ENCODE measurements at places on chromosomes 16 and 17.

- DNase-seq, result no peak
Observed at GRCh38 chr17:57276621-57277020, 20.3 kb downstream of the MSI2 start.

GRCh38 chr16:77652399-77652798 is 69.9 kb upstream of the NUDT7 start:
- no peak for DNase-seq

DNA sequence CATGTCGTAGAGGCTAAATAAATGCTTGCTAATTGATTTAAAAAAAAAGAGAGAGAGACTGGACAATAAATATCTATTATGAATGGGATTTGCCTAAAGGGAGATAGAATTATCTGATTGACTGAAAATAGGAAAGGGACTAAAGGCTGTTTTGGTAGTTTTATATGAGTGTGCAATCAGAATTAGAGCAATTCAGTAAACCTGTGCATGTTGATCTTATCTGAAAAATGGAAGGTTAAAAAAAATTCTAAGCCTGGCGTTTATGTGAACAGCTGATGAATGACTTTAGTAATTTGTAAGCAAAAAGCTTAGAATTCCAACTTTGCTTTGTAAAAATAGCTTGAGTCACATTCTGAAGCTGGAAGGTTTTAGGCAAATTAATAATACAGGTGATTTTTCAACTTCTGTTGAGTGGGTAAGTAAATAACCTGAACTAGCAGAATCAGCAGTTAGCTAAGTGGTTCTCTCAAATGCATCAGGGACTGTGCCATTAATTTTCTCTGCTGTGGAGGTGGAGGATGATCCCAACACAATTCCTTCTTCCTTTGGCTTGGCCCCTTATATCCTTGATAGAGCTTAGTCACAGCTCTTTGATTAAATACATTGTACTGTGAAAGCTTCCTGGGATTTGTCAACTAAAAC is 254.4 kb downstream of the PHKB start:
- DNase-seq, result no peak

DNA sequence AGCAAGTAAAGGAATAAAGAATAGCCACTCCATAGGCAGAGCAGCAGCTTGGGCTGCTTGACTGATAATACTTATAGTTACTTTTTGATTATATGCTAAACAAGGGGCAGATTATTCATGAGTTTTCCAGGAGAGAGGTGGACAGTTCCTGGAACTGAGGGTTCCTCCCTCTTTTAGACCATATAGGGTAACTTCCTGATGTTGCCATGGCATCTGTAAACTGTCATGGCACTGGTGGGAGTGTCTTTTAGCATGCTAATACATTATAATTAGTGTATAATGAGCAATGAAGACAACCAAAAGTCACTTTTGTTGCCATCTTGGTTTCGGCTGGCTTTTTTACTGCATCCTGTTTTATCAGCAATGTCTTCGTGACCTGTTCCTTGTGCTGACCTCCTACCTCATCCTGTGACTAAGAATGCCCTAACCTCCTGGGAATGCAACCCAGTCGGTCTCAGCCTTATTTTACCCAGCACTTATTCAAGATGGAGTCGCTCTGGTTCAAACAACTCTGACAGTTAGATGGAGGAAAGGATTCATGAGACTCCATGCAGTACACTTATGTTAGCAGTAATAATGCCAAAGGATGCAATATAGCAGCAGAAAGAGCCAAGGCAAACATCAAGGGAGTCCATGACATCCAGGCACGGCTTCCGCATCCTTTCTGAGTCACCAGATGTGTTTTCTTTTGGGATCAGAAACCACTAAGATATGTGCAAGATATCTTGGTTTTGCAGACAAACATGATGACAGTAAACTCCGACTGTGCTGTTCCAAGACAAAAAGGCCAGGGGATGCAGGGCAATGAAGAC is 55.8 kb upstream of the B4GALNT2 start:
- DNase-seq, result no peak

DNA sequence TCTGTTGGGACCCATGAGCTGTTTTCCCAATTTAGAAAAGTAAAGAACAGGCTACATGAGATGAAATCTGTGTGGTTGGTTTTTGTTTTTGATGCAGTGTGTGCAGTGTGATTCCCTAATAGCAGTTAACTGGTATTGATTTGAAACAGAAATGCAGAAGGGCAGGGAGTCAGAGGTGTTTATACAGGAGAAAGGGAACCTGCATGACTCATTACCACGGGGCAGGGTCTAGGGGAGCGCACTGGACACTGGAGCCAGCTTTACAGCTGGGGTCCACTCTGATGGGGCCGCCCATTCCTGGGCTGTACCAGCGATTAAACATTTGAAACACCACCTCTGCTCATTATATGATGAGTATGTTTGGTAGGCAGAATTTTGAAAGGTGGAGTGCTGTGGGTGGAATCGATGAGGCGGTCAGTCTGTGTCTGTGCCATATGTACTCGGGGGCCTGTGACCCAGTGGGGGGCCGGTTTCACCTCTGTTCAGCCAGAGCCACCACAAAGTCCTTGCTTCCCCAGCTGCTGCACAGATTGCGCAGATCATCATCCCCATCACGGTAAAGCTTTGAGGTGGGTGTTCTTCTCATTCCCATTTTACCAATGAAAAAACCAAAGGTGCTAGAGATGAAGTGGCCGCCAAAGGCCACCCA is 142.5 kb downstream of the CMIP start:
- DNase-seq, result no peak

GRCh38 chr17:6551869-6552531 is 4.4 kb downstream of the PITPNM3 start:
- no peak for DNase-seq

DNA sequence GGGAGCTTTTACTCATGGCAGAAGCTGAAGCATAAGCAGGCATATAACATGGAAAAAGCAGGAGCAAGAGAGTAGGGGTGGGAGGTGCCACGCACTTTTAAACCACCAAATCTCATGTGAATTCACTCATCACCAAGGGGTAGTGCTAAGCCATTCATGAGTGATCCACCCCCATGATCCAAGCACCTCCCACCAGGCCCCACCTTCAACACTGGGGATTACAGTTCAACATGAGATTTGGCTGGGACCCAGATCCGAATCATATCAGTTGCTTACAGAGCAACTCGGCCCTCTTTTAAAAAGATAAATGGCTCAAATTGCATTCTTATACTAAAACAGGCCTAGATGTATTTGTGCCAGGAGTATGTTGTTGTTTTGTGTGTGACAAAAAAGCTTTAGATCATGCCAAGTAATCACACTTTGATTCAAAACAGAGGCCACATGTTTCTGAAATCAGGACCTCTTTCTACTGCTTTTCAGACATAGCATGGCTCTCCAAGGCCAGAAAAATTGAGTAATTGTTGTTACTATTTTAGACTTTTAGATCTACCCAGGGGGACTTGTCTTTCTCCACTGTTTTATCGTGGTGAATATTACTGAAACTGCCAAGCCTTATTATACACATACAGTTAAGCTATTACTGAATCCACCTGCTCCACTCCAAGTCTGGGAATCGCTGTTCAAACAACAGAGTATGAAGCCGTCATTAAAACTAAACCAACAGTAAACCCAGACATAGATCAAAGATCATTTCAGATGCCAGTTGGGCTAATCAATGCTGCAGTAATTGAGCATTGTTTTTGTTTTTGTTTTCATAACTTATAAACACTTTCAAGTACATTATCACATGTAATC is 163.3 kb downstream of the KCNJ2 start:
- no peak for DNase-seq

DNA sequence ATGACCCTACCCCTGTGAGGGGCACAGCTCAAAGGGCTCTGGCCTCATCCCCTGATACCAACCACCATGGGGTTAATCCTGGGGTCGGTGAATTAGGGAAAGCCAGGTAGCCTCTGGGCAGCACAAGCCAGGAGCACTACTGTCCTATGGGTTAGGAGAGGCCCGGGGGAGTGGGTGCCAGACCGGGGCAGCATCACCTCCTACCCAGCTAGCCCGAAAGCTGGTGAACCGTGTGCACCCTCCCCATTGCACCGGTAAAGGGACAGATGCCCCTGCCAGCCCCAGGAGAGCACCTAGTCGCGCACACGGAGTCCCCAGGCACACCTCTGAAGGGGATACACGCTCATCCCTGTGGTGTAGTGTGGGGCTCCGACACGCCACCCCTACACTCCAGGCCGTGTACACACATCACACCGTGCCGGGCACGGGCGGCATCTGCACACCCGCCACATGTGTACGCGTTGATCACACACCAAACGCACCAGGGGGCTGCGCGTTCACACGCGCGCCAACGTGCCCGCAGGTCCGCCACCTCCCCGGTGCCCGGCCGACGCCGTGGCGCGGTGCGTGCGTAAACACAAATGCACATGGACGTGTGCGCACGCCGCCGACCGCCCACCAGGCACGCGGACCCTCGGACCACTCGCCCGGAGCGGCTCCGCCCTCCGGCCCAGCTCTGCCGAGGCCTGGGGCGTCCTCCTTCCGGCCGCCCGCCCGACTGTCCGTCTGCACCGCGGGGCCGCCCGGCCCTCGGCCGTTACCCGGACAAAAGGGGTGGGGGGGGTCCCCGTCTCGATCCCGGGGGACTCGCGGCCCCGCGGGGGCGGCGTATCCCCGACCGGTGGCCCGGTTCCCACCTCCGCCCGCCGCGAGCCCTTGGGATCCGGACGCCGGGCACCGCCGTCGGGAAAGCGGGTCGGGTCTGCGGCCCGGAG is 785 bp downstream of the UBALD1 start:
- peak; percentile 60 for DNase-seq

GRCh38 chr16:30902029-30902972 is 5.9 kb downstream of the CTF1 start:
- DNase-seq, result peak; percentile 78

GRCh38 chr16:57485916-57486857 is at the start of gene DOK4:
Gene DOK4, minus strand, starts transcription at chr16:57486493. Its CDS starts 6,986 bp downstream, at chr16:57479507.
- DNase-seq, result peak; percentile 97

- no peak for DNase-seq
Observed at GRCh38 chr17:78592991-78593329, 15.8 kb upstream of the DNAH17 start.

- no peak for DNase-seq
Observed at GRCh38 chr16:17426451-17426850, 44.3 kb downstream of the XYLT1 start.

GRCh38 chr17:29116804-29117753 is 63.1 kb downstream of the MYO18A start:
- DNase-seq, result peak; percentile 71

- no peak for DNase-seq
Observed at GRCh38 chr17:57902117-57902799, 52.4 kb upstream of the MRPS23 start.

- DNase-seq, result no peak
Observed at GRCh38 chr17:33241390-33241789, 51.7 kb downstream of the ASIC2 start.

DNA sequence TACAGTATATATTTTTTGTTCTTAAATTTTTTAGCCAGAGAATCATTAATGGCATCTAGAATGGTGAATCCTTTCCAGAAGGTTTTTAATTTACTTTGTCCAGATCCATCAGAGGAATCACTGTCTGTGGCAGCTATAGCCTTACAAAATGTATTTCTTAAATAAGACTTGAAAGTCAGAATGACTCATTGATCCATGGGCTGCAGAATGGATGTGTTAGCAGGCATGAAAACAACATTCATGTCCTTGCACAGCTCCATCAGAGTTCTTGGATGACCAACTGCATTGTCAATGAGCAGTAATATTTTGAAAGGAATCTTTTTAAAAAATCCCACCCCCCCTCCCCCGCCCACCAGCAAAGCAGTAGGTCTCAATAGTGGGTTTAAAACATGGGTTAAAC is 51.4 kb downstream of the CACNG1 start:
- no peak for DNase-seq

GRCh38 chr17:76948726-76949342 is 80.6 kb downstream of the MGAT5B start:
- no peak for DNase-seq

- DNase-seq, result no peak
Observed at GRCh38 chr17:2113279-2113622, 58.3 kb downstream of the HIC1 start.

GRCh38 chr17:45260204-45260783 is 1.6 kb downstream of the SPATA32 start:
- no peak for DNase-seq

DNA sequence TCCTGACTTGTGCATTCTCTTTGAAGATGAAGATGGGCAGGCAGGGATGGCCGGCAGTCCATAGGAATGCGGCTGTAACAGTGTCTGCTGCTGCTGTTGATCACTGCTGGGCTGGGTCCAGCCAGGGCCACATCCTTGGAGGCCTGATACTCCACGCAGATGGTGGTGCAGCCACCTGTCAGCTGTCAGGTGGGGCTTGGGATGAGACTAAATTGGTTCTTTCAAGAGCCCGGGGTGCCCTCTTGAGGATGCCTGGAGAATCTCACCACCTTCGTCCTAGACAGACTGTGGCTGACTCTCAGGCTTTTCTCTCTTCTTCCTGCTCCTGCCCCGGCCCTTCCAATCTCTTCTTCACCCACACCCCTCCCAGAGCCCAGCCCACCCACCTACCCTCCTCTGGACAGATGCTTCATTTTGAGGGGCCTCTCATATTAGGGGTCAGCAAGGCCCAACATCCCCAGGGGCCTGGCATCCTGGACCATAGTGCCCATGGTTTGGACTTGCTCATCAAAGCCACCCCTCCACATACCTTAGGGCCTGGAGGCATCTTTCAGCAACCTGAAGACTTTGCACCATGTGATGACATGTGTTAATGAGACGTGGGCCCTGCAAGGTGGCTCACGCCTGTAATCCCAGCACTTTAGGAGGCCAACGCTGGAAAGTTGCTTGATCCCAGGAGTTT is 19.1 kb downstream of the OSBPL7 start:
- DNase-seq, result peak; percentile 60

GRCh38 chr17:41773190-41773588 is 13.3 kb downstream of the JUP start:
- no peak for DNase-seq

- DNase-seq, result no peak
Observed at GRCh38 chr17:46782250-46782953, 36.1 kb downstream of the WNT3 start.

DNA sequence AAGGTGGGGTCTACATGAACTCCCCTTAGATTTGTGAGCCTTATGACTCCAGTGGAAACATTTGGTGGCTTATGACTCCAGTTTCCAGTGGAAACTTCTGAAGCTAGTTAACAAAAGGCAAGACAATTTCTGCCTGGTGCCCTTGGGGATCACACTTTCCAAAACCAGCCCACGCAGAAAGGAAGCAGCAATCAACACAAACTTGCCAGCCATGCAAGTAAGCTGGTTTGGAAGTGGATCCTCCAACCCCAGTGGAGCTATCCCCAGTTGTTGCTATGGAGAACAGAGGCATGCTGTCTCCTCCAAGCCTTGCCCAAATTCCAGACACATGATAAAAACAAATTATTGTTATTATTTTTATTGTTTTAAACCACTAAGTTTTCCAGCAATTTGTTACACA is 130.9 kb downstream of the CDH11 start:
- DNase-seq, result no peak

- DNase-seq, result no peak
Observed at GRCh38 chr17:80007939-80008338, 27.7 kb downstream of the TBC1D16 start.

DNA sequence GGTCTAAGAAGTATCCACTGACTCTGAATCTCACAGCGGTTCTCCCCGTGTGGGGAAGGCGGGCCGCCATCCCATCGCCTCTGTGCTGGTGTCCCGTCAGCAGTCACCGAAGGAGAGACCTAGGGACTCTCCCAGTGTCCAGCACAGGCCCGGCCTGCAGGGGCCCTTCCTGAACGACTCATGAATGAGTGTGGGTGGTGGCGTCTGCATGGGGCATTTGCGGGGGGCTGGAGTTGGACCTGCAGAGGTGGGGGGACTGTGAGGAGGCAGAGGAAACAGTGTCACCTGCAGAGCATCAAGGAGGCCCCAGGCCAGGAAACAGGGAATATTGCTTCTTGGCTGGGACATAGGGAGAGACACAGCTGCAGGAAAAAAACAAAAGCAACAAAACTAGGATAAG is 10.3 kb downstream of the KCNG4 start:
- DNase-seq, result no peak

- no peak for DNase-seq
Observed at GRCh38 chr17:42530952-42531454, 5.0 kb upstream of the NAGLU start.
